Activated CD4-positive, alpha-beta T cell treated with anti-CD3 and anti-CD28 coated beads for 1 hour (primary cell): ENCODE measurements at places on chromosomes 12 and 14.
A peak's percentile ranks its signal among the peaks of the same experiment; 100 is the strongest.

DNA sequence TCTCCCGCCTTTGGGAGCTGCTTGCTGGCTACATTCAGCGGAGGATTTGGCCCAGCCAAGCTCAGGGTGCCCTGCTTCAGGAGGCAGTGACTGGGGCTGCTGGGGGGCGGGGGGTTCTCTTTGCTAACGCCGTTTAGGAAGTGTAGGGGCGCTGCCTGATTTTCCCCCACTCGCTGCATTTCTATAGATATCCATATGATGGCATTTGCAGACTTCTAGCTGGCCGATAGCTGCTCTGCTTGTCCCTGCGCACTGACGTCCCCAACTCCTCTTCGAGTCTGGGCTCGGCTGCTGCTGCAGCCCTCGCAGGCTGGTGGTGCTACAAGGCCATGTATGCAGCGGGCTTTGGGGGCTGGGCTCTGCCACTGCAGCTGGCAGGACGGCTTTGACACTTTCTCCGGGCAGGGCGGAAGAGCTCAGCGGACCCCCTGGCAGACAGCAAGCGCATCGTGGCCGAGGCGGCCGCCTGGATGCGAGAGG, 3.1 kb downstream of the LRFN5 start:
- DNase-seq, result no peak

GRCh38 chr12:132812631-132813305, 15.9 kb downstream of the GOLGA3 start:
- no peak for DNase-seq

GRCh38 chr12:112892856-112893255, 13.9 kb upstream of the OAS1 start:
- no peak for DNase-seq

DNA sequence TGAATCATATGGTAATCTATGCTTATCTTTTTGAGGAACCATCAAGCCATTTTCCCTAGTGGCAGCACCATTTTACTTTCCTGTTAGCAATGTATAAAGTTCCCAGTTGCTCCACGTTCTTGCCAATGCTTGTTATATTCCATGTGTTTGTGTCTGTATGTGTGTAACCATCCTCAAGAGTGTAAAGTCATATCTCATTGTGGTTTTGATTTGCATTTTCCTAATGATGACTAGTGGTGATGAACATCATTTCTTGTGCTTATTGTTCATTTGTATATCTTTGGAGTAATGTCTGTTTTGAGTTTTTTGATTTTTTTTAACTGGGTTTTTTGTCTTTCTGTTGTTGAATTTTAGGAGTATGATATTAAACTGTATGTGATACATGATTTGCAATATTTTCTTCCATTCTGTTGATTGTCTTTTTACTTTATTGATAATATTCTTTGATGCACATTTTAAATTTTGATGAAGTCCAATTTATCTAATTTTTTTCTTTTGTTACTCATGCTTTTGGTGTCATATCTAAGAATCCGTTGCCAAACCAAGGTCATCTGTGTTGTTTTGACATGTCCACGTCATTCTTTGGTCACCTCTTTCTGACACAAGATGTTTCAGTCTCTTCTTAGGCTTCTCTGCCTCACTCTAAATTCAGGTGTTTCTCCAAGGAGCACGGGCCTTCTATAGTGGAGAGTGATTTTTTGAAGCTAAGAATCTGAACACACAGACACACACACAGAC, 36.1 kb downstream of the PPHLN1 start:
- DNase-seq, result no peak

DNA sequence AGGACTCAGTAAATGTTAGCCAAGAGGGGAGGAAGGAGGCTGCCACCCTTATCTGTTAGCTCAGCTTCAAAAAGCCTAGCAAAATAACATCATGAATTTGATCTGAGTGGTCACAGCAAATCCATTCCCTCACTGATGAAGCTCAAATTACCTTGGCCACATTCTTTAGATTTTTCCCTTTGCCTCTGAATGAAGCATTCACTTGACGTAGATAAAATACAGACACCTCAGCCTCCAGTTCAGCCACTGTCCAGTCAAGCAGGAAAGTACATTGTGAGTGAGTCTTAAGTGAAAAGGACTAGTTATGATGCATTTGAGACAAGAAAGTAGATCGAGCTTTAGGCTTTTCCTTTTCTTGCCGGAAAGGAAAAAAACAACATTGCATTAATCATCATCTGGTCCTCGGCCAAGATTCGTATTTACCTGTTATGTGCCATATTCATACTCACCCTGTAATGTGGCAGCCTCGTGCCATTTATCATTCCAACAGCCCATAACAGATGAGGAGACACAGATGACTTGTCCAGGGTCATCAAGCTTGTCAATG, 146.5 kb downstream of the ETV6 start:
- DNase-seq, result no peak

GRCh38 chr12:108849660-108850059, 7.7 kb downstream of the SSH1 start:
- DNase-seq, result no peak

GRCh38 chr12:53701518-53702264, 25.6 kb downstream of the CALCOCO1 start:
- DNase-seq, result peak; percentile 66

DNA sequence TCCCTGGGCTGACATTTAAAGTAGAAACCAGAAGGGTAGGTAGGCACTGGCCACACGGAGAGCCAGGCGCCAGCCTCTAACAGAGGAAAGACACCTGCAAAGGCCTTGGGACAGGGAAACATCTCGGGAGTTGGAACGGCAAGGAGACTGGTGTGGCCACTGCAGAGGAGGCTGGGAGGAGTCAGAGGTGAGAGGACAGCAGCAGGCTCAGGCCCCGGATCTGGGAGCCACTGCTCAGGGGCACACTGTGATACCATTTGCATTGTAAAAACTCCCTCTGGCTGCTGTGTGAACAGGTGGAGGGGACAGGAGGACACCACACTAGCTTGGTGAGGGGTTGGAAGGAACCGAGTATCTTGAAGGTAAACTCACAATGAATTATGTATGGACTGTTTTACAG, 2.7 kb downstream of the ANHX start:
- no peak for DNase-seq

- no peak for DNase-seq
Observed at GRCh38 chr12:3837049-3837448, 36.1 kb downstream of the PARP11 start.

DNA sequence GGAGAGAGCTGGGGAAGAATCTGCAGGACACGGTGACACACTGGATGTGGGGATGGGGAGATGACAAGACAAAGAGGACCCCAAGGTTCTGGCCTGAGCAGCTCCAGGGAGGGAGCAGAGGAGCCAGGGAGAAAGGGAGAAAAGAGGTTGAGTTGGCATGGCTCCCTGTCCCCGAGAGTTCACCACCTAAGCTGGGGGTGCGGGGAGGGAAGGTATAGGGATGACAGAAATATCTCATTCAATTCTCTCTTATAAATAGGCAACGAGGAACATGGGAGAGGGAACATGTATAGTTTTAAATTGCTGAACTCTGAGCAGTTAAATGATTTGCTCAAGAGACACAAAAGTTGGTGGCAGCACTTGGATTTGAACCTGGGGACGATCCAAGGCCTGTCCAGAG, 85.1 kb downstream of the CMKLR1 start:
- no peak for DNase-seq

- DNase-seq, result no peak
Observed at GRCh38 chr12:77893918-77894317, 63.2 kb downstream of the NAV3 start.

DNA sequence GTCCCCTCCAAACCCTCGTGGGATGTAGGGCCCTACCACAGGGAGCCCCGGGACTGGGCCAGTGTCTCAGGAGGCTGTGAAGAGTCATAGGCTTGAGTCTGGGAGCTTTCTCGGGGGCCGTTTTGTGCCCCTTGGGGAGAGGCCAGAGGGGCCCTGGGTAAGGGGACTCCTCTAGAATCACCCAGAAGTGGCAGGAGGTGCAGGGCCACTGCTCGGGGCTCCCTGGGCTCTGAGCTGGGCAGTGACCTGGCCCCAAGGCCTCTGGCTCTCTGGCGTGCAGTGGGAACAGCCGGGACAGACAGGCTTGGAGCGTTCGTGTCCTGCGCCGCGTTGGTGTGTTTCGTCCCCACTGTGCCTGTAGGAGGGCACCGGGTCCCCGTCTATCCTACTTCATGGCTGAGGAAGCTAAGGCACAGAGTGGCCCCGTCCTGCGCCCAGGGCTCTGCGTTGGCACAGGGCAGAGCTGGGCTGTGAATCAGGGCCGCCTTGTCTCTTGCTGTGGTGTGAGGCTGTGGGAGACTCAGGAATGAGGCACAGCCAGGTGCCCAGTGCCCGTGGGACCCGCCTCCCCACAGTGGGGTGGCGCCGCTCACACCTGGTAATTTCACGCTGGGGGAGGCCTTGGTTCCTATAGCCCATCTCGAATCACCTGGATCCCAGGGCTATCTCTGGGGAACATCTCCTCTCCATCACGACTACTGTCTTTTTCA, 23.8 kb upstream of the KIF26A start:
- no peak for DNase-seq

DNA sequence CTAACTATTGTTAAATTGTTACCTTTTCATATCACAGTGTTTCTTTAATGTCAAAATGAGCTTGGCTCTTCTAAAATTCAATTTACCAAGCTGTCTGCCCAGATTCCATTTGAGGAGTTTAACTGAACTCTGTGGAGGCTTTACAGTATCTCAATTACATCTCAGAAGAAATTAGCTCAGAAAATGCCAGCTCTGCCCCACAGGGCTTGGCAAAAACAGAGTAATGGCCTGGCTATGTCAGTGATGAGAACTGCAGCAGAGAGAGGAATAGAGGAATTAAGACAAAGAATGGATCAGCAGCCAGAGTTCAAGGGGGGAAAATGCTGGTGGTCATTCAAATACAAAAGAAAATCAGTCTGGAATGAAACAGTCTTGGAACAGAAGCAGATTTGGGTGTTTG, 15.8 kb upstream of the TMTC1 start:
- DNase-seq, result no peak

DNA sequence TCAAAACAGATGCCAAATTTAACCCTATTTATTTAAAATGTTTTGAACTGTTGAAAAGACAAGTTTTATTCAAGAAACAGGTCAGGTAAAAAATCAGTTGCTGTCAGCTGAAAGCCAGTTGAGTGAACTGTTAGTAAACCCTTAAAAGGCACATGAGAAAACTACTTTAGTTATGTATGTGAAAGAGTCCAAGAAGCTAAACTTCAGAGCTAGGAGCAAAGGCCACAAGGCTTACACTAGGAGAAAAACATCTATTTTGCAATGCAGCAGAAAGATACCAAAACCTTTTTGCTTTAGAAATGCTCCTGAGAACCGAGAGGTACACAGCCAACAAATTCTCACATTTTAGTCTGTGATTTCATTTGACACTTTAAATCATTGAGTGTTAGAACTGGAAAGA, 375.2 kb downstream of the FSCB start:
- no peak for DNase-seq

DNA sequence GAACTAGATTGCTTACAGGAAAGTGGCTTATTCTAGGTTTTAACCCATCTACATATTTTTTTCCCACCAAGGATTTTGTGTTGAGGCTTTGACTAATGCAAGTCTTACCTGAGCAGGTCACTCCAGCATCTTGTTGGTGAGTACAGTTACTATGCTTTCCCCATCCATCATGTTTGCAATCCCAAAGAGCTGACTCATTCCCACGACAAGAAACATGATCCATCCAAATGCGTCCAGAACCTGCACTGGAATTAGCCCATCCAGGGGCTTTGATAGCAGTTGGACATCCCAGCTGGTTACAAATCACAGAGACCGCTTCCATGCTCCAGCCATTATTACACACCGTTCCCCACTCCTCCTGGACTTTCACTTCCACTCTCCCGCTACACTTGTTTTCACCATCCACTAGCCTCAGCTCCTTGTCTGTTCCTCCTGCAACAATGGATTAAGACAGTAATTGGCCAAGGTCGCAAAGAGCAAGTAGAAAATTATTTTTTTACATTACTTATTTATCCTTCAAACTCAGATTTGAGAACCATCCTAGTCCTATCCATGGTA, 2.5 kb downstream of the CD163 start:
- DNase-seq, result no peak
